T-cell (primary cell): ENCODE measurements at places on chromosomes 11 and 22.

GRCh38 chr22:44298406-44299091, 14.2 kb downstream of the SHISAL1 start:
- DNase-seq = no peak

DNA sequence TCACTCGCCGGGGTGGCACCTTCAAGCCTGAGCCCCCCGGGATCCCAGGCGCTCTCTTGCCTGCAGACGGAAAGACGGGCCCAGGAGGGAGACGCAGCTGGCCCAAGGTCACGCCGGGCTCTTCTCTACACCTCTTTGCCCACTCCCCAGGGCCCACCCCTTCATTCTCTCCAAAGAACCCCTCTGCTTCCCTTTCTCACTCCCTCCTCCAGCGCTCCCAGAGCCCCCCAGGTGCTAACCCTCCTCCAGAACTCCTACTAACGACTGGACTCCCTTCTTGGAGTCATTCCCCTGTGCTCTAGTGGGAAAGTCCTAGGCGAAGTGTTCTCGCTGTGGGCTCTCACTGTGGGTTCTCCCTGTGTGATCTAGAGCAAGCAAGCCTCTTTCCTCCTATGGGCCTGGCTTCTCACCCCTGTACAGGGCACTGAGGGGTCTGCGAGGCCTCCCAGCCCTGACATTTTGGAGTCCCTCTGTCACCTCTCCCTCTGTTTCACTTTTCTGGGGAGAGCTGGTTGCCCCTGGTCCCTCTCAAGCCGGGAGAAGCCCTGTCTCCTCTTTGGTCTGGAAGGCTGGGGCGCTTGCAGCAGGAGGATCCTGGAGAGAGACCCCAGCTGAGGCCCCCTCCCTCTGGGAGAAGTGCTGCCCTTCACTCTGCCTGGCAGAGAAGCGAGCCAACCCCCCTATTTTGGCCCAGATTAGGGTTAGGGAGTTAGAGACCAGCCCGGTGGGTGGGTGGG, 858 bp downstream of the OAF start:
- DNase-seq = no peak

GRCh38 chr11:47924184-47924691, 56.1 kb upstream of the PTPRJ start:
- DNase-seq = no peak

- no peak for DNase-seq
Observed at GRCh38 chr11:103690356-103690755, 346.1 kb upstream of the DDI1 start.

DNA sequence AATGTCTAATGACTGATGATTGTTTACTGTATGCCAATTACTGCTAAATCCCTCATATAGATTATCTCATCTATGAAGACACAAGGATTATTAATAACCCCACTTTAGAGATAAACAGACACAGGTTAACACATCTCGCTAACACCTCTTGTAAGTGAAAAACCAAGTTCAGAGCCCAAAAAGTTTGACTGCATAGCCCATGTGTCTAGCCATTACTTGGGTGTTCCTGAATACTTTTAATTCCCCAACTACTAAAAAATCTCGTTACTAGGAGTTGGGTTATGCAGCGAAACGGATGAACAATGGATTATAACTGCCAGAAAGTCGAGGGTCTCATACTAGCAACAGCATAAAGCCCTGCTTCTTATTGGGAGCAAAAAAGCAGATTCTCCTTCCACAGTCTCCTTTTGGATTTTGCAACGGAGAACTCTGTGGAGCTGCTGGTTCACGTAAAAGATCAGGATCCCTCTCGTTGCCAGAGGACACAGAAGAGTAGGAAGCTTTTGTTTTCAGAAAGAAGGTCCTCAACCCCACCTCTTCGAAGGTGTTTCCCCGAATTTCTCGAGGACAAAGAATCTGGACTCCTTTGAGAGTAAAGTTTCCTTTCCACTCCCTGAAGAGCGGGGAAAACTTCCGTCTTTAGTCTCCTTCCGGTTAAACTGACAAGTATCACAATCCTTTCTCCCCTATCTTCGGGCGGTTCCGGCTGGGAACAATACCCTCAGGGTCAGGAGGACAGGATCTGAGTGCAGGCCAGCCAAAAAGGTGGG, 979 bp downstream of the ZBED5 start:
- no peak for DNase-seq

- DNase-seq = no peak
Observed at GRCh38 chr11:7871056-7871455, 60.0 kb downstream of the OR10A6 start.

DNA sequence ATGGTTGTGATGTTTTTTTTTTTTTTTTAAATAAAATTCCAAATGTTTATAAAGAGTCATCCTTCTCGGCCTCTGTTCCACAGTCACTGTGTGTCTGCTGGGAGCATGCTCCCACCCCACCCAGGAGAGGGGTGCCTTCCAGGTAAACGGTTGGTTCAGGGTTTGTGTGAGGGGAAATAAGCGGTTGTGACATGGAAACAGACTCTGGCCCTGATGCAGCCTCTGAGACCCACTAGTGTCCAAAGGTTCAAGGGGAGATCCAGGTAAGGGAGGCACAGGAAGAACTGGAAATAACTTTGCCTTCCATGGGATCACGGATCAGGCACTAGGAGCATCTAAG, 6.0 kb upstream of the GAS2L1 start:
- no peak for DNase-seq

GRCh38 chr11:45332276-45332934, 46.3 kb upstream of the SYT13 start:
- DNase-seq = no peak

DNA sequence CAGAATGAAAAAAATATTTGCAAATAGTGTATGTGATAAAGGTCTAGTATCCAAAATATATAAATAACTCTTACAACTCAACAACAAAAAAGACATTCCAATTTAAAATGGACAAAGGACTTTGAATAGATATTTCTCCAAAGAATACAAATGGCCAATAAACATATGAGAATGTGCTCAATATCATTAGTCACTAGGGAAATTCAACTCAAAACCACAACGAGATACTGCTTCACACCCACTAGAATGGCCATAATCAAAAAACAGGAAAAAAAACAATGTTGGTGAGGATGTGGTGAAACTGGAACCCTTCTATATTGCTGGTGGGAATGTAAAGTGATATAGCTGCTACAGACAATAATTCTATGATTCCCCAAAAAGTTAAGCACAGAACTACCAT, 38.6 kb upstream of the RPS13 start:
- DNase-seq = no peak

GRCh38 chr11:43689167-43689566, 8.6 kb downstream of the HSD17B12 start:
- DNase-seq = no peak

DNA sequence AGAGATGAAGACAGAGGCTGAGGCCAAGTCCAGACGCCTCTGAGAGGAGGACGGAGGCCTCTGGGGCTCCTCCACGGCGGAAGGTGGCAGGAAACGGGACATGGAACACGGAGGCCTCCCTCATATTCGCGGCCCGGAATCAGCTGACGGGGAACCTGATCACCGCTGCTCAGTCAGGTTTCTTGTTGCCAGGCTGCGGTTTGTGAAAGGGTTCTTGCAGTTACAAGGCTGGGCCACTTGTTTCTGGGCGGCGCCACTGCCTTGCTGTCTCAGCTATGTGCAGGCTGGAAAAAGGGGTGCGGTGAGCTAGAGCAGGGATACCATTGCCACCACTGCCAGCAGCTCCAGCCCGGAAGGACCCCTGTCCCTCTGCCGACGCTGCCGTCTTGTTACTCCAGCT, 10.0 kb upstream of the MMP1 start:
- no peak for DNase-seq

- DNase-seq = no peak
Observed at GRCh38 chr11:109785714-109786113, 307.5 kb upstream of the ZC3H12C start.

DNA sequence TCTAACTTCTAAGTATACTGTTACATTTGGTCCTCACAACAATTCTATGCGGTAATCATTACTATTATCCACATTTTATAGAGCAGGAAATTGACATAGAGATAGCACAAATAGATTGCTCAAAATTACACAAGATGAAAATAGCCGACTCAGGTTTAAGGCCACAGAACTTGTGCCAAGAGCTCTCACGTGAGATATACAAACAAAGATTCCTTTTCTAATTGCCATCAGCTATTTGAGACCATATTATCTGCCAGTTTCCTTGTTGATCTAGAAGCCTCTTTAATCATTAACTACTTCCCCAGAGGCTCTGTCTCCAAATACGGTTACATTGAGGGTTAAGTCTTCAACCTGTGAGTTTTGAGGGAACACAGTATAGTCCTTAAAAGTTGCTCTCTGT, 61.0 kb upstream of the GLYATL1B start:
- no peak for DNase-seq

DNA sequence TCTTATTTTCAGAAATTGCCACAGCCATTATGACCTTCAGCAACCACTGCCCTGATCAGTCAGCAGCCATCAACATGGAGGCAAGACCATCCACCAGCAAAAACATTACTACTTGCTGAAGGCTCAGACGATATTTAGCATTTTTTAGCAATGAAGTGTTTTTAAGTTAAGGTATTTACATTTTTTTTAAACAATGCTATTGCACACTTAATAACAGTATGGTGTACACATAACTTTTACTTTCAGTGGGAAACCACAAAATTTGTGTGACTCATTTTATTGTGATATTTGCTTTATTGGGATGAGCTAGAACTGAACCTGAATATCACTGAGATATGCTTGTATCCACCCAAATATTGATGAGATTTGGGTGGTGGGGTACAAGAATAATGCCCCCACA, 110.9 kb downstream of the TSPAN18 start:
- no peak for DNase-seq

DNA sequence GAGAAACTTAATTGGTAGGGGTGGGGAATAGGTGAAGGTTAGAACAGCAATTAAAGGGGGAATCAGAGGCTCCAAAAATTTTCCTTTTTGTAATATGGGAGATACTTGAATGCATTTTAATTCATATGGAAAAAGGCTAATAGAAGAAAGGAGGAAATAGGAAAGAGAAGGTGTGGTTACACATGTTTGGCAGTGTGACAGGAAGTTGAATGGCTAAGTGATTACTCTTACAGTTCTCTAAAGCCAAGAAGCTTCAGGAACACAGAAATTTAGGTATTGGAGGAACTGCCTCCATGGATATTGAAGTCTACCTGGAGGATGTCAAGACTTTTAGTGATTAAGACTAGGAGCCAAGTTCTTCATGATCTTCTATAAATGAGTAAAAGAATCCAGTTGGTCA, 6.3 kb downstream of the NXPE2 start:
- no peak for DNase-seq

- DNase-seq = no peak
Observed at GRCh38 chr22:19424186-19424500, 7.4 kb downstream of the HIRA start.

GRCh38 chr11:14582793-14583192, 60.8 kb upstream of the PDE3B start:
- DNase-seq = no peak

DNA sequence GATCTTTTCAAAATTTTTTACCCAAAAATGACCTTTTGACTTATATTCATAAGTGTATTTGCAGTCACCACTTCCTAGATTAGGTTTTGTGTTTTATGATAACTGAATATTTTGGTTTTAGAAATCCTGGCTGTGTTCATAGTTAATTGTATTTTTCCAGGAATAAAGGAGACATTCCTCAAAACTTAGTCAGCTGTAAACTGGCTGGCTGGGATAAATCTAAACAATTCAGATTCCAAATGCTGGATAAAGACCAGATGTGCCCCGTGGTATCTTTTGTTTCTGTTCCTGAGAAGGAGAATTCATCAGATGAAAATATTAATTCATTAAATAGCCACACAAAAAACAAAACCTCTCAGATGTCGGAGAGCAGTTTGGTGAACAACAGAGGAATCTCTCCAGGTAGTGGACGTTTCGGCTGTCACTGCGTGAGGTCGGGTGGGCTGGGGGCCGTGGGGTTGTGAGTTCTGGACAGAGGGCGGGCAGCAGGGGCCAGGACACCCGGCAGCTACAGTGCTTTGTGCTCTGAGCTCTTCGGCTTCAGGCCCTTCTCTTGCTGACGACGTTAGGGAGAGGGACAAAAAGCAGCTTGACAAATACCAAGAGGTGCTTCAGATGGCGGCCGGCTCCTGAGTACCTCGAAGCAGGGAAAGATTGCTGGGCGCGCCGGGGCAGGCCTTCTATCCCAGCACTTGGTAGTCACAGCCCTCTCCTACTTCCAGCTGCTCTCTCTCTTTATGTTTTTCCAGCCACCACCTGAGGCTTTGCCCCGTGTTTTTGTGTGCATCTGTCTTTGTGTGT, 24.6 kb downstream of the MOV10L1 start:
- no peak for DNase-seq

DNA sequence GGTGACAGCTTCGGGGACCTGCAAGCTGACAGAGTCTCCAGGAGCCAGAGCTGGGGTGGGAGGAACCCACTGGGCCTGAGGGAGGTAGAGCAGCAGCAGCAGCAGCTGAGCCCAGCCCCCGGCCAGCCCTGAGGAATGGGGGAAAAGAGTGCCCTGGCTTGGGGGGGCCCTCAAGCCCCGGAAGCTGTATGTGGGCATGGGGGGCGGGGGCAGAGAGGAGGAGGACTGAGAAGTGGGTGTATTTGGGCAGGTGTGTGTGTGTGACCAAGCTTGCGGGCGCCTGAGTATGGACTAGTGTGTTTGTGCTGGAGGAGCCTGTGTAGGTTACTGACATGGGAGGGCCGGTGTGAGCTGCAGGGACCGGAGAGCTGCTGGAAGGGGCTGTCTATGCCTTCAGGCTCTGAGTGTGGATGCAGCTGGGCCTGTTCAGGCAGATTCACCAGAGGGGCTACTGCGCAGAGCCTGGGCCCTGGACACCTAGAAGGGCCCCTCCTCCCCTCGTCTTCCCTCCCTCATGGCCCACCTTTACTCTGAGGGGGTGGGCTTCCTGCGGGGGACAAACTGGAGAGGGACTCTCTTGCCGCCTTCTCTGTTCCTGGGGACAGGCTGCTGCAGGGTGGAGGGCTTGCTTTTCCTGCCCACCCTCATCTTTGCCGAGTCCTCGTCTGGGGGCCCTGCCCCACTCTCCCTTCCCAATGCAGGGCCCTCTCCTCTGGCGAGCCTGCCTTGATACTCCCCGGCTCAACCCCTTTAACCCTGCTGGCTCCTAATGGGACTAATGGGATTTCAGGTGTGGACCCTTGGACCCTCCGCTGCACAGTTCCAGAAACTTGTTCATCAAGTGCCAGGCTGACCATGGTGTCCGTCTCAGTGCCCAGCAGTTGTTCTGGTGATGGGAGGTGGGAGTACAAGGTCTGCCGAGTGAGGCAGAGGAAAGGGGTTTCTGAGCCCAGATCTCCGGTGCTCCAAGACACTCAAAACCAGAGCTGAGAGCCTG, 28.2 kb downstream of the ST3GAL4 start:
- no peak for DNase-seq
